Frontal cortex (tissue), 4 donors: ENCODE measurements at places on chromosomes 4 and X. TPM values are rescaled to one million over a fixed set of nuclear protein-coding genes. Genes with fewer than 3 reads are reported as not detected.

DNA sequence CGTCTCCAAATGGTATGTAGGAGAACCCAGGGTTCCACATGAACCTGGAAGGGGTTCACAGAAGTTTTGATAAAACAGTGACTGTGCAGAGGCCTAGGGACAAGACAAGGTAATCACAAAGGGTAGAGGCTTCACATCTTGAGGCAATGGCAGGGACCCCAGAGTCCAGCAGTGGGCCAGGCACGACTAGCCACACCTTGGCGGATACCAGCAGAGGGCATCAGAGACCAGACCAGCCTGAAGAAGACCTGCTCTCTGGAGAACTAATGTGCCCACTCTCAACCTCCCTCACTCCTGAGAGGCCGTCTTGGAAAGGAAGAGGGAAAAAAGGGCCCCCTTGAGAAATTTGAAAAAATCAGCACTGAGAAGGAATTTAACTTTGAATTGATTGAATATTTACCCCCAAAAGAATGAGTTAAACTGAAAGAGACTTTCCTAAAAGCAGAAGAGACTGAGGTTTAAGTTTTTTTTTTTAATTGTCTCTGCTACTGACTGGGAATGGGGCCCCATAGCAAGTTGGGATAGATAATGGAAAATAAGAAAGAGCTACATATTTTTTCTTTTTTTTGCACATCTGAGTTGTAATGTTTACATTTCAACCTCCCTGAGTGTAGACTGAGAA lies 243.8 kb upstream of the JADE1 start:
- DNase-seq, result no peak

DNA sequence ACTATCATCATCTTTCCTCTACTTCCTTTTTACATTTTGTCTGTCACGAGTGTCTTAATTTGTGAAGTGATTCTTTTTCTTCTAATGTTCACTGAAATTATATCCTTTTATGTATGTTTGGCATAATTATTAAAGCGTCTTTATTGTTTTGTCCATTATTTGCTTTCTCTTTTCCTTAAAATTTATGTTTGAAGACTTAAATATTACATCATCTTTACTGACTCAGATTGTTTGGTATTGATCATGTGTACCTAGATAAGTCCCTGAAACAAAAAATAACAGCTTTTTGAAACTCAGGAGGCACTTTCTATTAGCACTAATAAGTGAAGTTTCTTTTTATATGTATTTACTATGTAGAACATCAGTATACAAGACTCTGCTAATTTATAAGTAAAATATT lies 120.1 kb downstream of the RAP1GDS1 start:
- DNase-seq, result no peak

DNA sequence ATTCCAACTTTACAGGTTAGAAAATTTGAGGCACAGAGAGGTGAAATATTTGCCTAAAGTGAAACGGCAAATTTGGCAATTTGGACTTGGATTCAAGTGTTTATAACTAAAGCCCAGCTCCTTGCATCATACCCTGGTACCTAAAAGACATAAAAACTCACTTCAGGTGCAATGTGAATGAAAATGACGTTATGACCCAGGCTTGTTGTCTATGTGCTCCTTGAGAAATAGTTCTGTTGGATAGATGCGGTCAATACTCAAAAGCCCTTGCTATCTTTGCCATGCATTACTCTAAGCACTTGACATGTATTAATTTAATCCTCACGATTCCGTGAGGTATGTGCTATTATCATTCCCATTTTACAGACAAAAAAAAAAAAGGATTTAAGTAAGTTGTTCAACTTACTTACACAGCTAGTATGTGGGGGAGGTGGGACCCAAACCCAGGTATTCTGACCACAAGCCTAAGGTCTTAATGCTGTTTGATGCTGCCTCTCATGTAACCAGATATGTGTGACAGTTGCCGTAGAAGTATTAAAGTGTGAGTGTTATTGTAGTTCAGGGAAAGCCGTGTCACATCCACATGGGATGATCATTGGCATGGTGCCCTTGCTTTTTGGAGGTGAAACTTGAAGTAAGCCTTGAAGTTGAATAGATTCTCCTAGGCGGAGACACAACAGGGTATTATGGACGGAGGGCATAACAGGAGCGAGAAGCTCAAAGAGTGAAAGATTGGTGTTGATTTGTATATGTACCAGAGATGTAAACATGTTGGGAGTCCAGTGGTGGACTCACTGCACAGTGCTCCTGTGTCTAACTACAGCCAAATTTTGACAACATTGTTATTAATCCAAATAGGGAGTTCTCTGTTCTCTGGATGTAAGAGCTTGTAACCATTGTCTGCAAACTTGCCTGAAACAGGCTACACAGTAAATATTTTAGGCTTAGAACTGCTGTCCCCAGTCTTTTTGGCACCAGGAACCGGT lies 3.1 kb downstream of the SCML1 start:
- no peak for DNase-seq

DNA sequence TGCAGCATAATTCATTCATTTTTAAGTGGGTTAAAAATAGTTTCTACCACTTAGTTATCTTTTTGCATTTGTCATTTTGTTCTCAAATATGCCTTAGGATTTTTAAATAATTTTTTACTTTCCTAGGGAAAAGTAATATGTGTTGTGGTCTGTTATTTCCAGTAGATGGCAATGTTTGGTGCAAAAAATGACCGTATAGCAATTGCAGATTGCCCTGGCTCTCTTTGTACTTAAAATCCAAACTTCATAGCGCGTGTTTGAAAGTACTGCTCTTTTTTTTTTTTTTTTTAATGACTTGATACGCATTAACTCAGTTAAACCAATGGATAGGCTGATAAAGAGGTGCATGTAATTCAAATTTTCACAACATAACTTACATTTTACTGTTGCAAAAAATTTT lies 74.4 kb upstream of the RBMX start:
- DNase-seq, result peak; percentile 2

DNA sequence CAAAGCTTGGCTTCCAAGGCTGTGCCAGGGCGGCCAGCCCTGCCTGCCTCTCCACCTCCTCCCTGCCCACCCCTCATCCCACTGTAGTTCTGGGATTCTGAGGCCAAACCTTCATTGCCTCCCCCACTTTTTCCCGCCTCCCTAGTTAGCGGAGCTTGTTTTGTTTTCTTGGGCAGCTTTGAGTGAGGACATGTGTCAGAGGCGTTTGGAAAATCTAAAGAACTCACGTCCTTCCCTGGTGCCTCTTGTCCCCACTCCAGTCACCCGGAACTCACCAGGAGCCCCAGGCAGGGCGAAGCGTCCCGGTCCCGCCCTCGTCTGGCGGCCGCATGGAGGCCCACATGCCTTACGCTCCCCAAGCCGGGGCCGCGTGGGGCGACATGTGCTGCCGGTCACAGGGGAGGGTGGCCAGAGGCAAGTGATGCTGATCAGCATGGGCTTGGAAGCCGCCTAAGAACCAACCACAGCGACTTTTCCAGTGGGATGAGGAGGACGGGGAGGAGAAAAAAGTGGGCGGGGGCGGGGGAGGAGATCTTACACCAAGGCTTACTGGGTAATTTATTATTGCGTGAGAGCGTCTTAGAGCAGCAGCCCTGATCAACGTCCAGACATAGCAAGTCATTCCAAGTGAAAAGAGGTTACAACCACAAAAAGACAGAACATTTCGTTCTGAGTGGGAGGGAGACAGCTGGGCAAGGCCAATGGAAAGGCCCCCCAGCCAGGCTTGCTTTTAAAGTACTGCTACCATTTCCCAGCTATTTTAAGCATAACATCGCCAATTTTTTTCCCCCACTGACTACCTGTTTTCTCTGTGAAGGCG lies 48.5 kb downstream of the PRPS1 start:
- DNase-seq, result no peak

Gene NUP54
- total RNA-seq, result 128 TPM
